Urinary bladder (tissue), 4 donors: ENCODE measurements at places on chromosomes 3 and 15.

GRCh38 chr3:37118163-37118562 lies 56.2 kb downstream of the LRRFIP2 start:
- no peak for DNase-seq

DNA sequence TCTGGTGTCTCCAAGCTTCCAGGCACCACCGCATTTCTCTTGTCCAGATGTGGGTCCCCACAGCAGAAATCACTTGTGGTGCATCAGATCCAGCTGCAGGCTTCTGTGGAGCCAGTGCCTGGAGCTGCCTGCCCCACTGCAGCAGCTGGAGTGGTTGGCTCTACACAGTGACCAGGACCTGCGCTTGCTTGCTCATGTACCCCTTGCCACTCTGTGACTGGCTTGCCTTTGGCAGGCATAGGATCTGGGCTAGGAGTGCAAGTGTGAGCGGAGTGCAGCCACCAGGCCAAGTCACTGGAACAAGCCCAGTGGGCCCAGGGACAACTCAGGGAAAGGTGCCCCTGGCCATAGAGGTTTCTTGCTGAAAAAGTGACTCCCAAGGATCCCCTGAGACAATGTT lies 1400.0 kb upstream of the ALCAM start:
- no peak for DNase-seq

DNA sequence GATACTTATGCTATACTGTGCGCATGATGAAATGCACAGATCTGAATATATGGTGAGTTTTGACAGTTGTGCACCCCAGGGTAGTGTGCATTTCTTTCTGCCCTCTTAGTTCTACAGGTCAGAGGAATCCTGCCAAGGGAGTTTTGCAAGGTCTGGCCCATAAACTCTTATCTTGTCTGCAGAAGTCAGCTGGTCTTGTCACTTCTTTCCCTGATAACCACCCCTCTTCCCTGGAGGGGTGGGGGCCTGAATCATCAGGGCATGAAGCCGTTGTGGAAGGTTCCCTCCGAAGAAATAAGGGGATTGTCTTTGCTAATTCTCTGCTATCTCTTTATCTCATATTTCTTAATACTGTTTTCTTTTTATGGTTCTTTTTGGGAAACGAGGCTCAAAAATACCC lies 30.4 kb downstream of the TRIM71 start:
- no peak for DNase-seq

GRCh38 chr3:159266779-159267178 lies 464.9 kb downstream of the MFSD1 start:
- DNase-seq = no peak

DNA sequence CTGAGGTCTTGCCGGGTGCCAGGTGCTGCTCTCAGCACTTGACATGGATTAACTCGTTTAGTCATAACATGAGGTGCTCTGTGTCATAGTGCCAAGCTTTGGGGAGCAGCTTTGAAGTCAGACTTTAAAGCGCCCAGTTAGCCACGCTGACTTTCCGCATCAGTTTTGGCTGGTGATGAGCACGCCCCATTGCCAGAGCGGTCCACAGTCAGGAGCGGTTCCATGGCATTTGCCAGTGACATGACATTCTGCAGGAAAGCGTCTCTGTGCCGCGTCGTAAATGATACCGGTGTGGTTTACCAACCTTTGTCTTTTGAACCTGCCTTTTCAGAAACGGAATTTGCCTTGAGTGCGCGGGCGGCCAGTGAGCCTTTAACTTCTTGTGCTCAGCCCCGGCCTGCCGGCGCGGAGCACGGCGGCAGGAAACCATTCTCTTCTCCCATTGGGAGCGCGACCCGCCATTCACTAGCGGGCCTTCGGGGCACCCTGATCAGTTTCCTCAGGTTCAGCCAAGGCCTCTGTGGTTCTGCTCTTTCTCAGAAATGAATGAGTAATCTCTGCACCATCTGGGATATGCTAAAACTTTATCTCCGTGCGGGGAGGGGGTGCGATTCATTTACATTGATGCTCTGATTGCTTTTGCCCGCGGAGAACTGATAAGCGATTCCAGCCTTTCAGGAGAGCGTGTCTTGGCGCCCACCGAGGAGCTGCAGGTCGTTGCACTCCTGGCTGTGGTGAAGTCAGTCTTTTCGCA lies 1.7 kb upstream of the SLC2A2 start:
- no peak for DNase-seq

DNA sequence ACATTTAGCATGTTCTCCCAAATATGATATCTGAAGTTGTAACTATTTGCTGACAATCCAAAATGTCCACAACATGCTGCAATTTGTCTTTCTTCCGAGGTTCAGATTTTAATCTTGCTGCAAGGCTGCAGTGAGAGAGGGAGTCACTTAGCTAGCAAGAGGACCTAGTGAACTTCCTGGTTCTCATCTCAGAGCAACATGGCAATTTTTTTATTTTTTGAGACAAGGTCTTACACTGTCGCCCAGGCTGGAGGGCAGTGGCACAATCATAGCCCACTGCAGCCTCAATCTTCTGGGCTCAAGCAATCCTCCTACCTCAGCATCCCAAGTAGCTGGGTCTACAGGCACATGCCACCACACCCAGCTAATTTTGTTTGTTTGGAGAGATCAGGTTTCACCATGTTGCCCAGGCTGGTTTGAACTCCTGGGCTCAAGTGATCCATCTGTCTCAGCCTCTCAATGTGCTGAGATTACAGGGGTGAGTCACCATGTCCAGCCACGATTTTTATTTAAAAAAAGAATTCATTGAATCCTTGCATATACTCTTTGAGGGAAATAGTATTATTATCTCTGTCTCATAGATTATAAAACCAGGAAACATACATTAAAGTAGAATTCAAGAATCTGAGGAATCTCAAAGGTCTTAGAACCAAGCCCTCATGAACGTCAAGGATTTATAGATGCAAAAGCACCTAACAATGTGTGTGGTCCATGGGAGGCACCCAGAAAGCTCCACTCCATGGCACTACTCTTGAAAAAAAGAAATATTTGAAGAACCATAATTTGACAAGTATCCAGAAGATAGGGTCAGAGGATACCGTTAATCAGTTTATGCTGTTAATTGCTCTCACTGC lies 9.1 kb downstream of the HDC start:
- no peak for DNase-seq

DNA sequence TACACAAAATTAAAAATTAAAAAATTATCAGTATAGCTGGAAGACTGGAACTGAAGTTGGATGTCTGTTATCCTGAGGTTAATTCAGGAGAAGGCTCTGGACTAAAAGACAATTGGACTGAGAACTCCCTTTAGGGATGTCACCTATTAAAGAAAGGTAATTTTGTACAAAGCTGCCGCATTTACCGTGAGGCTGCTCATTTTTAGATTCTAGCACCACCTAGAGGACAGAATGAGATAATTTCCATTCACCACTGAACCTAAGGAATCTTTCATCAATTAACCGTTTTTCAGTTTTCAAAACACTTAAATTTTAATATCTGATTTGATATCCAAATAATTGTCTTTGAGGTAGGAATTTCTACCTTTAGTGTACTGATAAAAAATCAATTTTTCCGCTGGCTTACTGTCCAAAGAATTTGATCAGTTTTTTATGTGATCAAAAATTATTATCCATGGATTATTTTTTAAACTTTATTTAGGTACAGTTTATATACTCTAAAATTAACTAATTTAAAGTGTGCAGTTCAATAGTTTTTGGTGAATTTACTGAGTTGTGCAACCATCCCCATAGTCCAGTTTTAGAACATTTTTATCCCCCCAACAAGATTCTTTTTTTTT lies 106.7 kb upstream of the TNIK start:
- DNase-seq = no peak

- no peak for DNase-seq
These were observed 13.2 kb upstream of the DLG1 start for GRCh38 chr3:197311591-197311990.
